ENCODE measurements at places on chromosomes 4 and X. TPM values are rescaled to one million over a fixed set of nuclear protein-coding genes. Genes with fewer than 3 reads are reported as not detected.

- no peak for DNase-seq
Measured at GRCh38 chr4:107115185-107115847, 79.2 kb upstream of the DKK2 start.

The CSAG2 gene
- total RNA-seq = not detected

DNA sequence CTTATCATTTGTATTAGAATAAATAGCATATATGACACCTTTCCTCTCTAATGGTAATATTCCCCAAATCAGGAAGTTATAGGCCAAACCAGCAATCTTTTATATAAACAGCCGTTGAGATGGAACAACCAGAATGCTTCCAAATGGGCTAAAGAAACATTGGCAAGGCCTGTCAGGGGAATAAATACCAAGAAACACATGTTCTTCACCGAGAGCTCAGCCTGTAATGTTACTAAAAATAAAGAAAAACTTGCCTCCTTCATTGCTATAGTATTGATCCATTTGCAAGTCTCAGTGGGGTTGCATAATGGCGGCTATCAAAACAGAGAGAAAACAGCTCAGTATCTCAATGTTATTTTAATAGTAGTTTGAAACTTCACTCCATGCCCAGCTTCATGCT, 104.9 kb downstream of the FAM13A start:
- DNase-seq = no peak

DNA sequence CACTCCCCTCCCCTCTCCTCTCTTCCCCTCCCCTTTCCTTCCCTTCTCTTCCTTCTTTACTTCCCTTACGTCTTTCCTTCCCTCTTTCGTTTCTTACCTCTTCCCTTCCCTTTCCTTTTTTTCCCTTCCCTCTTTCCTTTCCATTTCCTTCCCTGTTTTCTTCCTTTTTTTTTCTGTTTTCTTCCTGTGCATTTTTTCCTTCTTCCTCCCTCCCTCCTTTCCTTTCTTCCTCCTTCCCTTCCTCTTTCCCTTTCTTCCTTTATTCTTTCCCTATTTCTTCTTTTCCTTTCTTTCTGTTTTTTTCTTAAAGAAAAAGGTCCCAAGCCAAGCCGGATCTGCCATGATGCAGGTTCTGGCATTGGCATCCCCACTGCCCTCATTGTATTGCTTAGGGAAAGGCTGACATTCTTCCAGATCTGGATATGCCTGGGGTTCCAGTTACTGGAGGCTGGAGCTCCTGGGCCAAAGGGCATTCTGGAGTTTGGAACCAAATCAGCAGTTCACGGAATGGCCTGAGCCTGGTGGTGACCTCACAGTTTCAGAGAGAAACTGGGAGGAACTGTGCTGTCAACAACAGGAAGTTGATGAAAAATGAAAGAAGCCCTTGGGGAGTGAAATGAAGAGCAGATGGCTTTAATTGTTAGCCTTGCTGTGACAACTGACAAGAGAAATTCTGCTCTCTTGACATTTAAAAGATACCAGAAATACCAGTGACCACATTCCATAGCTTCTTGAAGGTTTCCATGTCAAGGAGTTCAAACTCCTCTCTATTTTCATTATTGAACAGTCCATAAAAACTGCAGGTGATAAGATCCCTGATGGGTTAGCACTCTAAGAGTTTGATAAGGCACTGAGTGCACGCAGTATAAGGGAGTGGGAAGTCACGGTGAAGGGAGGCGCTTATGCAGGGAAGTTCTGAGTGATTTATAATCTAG, 622.1 kb downstream of the SPRY1 start:
- DNase-seq = no peak

DNA sequence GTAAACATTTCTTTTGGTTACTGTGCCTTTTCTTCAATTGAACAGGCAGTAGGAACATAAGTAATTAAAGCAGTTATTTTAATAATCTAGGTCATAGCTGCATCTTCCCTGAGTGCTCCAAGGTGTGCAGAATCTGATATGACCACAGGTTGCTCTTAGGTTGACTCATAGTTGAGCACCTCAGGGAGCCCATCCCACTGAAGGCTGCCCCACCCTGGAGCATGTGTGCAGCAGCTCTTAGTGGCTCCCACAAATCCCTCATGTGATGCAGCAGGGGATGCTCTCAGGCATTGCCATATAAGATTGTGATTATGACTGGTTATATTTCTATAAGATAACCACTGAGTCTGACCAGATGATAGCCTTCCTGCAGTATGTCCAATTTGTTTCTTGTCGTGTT, 72.3 kb downstream of the ZNF518B start:
- DNase-seq = no peak

- DNase-seq = no peak
Measured at GRCh38 chr4:36758312-36759178, 477.1 kb downstream of the DTHD1 start.
